C1 segment of cervical spinal cord (tissue), 14 donors: ENCODE measurements at places on chromosomes 2 and 18.

- no peak for DNase-seq
These were observed 28.5 kb downstream of the MAP4K3 start for GRCh38 chr2:39408351-39409136.

DNA sequence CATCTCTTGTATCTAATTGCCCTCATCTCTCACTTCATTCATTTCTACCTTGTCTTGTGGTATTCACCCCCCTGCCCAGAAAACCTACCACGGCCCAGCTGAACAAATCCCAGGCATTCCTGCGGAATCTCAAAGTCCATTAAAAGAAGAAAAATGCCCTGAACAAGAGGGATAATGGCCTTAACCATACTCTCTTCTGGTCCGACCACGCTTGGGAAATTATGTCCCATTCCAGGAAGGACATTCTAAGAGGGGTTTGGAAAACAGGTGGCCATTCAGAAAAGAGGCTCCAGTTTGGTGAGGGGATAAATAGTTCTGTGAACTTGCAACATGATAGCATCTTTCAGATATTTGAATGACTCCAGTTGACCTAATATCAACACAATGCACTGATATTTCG lies 349.9 kb upstream of the ZNF521 start:
- DNase-seq, result no peak

DNA sequence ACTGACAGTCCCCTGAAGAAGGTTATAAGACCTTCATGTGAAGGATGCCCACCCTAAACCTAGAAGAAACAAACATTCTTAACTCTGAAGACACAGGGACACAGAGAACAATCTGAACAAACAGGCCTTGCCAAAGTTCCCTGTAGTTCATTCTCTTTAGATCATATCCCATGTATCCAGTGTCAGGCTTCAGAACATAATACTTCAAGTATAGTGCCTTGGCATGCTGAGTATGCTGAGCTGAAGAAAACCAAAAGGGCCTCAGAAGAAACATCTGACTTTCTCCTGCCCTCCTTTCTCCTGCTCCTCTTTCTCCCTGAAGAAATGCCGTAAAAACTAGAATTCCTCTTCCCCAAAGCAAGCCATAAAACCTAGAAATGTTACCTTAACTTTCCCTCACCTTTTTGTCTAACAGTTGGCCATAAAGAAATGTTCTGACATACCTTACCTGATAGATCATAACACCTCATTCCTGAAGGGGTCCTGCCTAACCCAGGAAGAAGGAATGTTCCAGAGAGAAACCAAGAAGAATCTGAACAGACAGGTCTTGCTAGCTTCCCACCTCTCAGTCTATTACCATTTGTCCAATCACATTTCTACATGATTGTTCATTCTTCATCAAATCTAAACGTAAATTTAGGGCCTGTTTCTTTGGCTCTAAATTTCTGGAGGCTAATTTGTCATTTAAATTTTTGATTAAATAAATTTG lies 160.1 kb upstream of the ZC3H15 start:
- no peak for DNase-seq

DNA sequence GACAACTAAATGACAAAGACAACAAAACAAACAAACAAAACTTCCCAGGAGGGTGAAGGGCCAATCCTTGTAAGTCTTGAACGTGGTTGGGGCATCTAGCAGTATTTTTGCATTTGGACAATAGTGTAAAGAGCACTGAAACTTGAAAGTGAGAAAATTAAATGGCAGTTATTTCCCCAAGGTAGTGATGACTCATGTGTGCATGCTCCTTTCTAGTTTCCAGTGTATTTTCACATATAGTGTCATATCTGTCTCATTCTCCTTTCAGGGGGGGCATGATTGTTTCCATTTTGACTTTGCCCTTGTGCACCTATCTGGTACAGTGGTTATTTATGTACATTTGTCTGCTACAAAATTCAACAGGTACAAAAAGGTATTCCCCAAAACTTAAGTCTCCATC lies 39.5 kb downstream of the CERS6 start:
- DNase-seq, result no peak

DNA sequence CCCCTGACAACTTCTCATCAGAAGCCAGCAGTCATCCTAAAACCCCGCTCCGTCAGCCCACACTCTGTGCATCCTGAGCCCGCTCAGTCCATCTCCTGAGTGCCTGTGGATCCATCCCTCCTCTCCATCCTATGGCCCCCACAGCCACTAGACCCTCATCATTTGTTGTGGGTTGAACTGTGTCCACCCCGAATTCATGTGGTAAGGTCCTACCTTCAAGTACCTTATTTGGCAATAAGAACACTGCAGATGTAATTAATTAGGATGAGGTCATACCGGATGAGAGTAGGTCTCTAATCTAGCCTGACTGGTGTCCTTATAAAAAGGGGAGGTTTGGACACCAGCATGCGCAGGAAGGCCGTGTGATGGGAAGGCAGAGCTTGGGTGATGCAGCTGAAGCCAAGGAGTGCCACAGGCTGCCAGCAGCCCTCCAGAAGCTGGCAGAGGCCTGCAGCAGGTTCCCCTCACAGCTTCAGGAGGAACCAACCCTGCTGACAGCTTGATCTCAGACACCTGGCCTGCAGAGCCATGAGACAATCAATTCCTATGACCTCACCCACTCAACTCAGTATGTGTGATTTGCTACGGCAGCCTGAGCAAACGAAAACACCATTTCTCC lies 192.4 kb downstream of the ZBTB7C start:
- no peak for DNase-seq

GRCh38 chr2:25981596-25982272 lies 563 bp downstream of the KIF3C start:
- DNase-seq, result no peak

DNA sequence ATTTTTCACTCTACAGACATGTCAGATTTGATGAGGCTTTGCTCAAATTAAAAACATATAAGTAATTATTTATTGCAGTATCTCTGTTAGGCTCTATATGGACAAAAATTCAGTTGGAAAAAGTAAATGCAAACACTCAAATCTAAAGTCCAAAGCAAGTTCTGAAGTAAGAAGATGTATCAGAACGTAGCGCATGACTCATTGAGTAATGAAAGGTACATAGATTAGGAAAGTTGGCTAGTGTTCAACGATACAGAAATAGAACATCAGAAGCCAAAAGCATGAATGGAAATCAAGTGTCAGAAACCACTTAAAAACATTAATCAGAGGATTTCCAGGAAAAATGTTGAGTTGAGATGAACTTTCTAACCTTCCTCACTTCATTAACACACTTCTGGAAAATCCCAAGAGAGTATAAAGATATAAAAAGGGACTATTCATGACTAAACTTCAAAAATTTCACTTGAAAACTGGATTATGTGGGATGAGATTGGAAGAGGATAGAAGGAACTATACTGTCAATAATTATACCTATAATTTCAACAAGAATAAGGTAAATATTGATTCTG lies 494.1 kb downstream of the LRRTM4 start:
- DNase-seq, result no peak

GRCh38 chr2:101432411-101433181 lies 42.3 kb downstream of the RFX8 start:
- DNase-seq, result peak; percentile 61

- no peak for DNase-seq
These were observed 43.1 kb downstream of the CHMP3 start for GRCh38 chr2:86520153-86520552.

DNA sequence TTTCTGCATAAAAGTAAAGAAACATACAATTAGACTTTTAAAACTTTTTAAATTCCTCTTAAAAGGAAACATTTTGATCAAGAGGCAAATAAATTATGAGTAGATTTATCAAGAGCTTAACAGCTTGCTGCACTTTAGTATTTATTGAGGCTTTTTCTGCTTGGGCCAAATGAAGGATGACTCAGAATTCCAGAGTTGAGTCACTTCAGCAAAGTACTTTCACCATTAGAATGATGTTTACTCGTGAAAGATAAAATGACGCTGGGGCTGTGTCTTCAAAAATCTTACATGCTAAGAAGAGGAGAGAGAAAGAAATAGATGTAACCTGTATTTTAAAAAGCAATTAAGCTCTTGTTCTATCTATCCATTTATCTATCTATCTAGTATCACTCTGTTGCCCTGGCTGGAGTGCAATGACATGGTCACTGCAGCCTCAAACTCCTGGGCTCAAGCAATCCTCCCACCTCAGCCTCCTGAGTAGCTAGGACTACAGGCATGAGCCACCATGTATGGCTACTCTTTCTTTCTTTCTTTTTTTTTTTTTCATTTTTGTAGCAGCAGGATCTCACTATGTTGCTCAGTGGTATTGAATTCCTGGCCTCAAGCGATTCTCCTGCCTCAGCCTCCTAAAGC lies 75.3 kb upstream of the RIOK3 start:
- DNase-seq, result no peak

DNA sequence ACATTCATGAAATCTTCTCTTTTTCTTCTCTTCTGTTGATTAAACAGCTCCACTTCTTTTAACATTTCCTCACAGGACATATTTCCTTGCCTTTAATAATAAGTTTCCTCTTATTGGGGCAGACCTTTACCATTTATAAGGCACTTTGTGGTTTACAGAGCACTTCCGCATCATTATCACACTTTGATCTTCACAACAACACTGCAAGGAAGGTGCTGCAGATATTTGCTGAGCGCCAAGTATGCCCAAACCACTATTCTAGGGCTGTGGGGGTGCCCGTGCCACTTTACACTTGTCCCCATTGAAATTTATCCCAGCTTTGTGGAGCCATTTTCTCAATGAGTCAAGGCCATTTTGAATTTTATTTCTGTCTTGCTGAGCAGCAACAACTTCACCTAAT lies 246.6 kb downstream of the SS18 start:
- DNase-seq, result no peak

- no peak for DNase-seq
These were observed 33.6 kb upstream of the B3GNT7 start for GRCh38 chr2:231361701-231362554.

DNA sequence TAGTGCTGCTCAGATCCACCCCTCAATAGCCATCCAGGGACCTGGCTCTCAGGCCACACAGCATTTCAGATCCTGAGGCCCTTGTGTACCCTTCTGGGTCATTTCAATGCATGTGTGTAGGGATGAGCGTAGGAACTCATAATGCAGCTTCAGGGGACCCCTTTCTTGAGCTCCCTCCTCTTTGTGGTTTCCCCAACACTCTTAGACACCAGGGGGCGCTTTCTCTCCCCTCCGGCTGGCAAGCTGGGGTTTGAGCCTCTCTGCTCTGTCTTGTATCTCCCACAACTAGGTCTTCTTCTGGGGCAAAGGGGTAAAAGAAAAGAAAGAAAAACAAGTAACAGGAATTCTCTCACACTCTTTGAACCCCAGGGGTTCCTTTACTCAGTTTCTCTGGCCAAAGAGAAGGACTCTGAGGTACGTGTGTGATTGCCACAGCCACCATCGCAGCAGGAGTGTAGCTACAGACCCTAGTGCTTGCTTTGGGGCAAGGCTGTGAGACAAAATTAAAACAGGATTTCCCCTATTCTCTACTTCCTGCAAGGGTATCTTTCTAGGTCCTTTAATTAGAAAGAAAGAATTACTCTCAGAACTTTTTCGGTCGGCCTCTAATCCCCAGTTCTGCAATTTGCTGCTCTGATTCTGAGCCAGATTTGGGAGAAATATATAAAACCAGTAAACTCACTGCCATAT lies 38.0 kb downstream of the CABYR start:
- DNase-seq, result peak; percentile 41

- no peak for DNase-seq
These were observed 14.1 kb downstream of the NMS start for GRCh38 chr2:100484390-100484789.

- DNase-seq, result no peak
These were observed 80.8 kb downstream of the RHBDD1 start for GRCh38 chr2:226916669-226917068.

- DNase-seq, result no peak
These were observed 97.2 kb upstream of the NXPH2 start for GRCh38 chr2:138877421-138877820.

DNA sequence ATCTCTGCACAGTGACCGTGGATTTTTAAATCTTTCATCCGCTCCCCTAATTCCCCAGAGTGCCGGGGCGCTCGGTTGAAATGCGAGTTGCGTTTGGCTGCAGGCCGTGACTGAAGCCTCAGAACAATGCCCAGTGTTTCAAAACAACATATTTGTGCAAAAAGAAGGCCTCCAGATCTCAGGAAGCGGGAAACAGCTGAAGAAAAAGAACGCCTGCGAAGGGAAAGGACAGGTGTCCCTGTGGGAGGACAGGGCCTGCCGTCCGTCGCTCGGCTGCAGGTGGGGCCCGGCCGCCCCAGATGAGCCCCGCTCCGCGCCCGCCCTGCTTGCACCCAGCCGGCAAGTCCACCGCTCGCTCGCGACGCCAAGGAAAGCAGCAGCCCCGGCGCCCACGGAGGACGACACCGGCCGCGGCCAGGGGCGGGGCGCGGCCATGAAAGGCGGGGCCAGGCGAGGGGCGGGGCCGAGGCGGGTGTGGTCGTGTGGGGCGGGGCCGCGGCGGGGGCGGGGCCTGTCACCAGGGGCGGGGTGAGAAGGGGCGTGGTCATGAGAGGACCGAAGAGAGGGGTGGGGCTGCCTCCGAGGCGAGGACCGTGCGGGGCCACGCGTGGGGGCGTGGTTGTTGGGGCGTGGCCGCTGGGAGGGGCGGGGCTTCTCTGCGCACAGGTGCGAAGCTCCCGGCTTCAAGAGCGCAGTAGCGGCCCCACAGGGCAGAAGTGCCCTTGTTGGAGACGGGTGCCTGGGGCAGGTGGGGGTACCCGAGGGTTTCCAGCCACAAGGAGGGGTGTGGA lies 17.6 kb upstream of the BOK start:
- DNase-seq, result peak; percentile 46

DNA sequence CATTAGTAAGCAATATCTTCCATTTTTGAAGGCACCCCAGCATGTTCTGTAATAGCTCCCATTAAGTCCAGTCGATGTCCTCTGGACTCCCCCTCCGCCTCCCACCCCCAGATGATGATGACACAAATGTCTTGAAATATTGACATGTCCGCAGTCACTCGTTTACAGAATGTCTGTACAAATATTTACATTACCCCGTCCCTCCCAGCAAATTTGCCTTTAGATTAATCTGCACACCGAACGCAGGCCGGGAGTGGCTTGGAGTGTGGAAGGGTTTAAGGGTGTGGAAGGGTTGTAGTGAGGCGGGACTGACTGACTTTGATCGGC lies 853 bp upstream of the OSBPL6 start:
- DNase-seq, result no peak

GRCh38 chr2:64988420-64989125 lies 626 bp upstream of the SLC1A4 start:
- DNase-seq, result no peak

- no peak for DNase-seq
These were observed 33.5 kb upstream of the ZEB2 start for GRCh38 chr2:144553379-144553778.

- DNase-seq, result no peak
These were observed 818.0 kb upstream of the ACVR2A start for GRCh38 chr2:147026664-147027295.

DNA sequence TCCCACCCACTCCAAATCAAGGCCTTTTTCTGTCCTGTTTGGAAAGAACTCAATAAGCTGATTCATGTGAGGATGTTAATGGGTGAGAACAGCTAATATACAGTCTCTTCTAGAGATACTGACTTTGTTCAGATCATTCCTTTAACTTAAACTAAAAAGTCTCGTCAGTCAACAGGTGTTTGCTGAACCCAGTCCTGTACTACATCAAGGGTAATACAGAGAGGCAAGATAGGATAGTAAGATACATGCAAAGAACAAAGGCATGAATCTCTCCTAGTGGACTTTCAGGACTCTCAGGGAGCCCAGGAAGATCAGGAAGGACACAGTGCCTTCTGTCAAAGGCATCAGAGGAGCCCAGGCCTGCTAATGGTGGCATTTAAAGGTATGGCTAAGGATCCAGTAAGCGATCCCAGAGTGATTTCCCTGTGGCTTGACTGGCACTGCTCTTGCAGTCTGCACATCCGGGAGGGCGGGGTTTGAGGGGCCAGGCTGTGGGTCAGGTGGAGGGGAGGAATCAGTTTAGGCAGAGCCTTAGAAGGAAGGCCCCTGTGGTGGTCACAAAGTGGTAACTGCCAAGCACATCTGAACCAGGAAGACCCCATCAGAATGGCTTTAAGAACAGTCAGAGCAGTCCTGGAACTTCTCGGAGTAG lies 54.0 kb downstream of the EPAS1 start:
- no peak for DNase-seq
